ENCODE measurements at places on chromosomes 5 and 9.

- no peak for DNase-seq
Observed at GRCh38 chr5:88256872-88257271, 11.8 kb downstream of the TMEM161B start.

DNA sequence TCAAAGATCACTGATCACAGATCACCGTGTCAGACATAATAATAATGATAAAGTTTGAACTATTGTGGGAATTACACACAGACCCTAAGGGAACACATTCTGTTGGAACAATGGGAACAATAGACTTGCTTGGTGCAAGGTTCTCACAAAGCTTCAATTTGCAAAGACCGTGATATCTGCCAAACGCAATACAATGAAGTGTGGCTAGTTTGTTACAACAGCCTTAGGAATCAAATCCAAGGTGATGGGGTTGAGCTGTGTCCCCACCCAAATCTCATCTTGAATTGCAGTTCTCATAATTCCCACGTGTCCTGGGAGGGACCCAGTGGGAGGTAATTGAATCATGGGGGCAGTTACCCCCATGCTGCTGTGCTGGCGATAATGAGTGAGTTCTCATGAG, 20.8 kb downstream of the KYAT1 start:
- no peak for DNase-seq

DNA sequence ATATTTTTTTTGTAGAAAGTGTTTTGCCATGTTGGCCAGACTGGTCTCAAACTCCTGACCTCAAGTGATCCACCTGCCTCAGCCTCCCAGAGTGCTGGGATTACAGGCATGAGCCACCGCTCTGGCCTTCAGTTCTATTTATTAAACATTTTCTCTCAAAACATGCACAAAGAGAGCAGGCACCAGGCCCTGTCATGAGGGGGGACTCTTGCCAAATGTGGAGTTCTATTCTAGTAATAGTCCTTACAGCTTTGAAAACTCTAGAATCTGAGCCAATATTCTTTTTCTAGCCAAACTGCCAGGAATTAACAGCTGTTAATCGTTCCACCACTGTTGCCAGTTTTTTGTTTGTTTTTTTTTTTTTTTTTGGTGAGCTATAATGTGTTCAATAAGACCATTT, 124.6 kb downstream of the TARS1 start:
- no peak for DNase-seq

- no peak for DNase-seq
Observed at GRCh38 chr9:124284940-124285441, 27.2 kb downstream of the NEK6 start.

GRCh38 chr5:82601077-82601476, 322.9 kb upstream of the RPS23 start:
- DNase-seq = no peak

GRCh38 chr5:78387468-78388153, 27.2 kb downstream of the SCAMP1 start:
- DNase-seq = no peak
